Spleen (tissue), 13 donors: ENCODE measurements at places on chromosomes 7 and 10. TPM values are rescaled to one million over a fixed set of nuclear protein-coding genes. Genes with fewer than 3 reads are reported as not detected.

- DNase-seq = no peak
These were observed 26.9 kb downstream of the ABLIM1 start for GRCh38 chr10:114631090-114631665.

DNA sequence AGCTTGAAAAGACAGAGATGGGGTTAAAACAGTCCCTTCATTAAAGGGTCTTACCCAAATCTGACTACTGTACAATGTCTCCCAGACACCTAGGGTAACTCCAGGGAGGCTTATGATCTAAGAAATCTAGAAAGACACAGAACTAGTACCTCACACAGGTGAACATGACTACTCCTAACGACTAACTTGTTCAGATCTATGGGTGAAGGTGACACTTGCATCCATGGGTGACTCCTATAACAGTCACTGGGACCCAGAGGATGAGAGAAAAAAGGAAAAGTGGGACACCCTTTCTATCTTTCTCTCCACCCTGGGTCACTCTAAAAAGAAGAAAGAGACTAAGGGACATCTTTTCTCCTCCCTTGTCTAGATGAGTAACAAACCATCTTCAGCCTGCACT lies 19.2 kb downstream of the AKR1C8 start:
- no peak for DNase-seq

DNA sequence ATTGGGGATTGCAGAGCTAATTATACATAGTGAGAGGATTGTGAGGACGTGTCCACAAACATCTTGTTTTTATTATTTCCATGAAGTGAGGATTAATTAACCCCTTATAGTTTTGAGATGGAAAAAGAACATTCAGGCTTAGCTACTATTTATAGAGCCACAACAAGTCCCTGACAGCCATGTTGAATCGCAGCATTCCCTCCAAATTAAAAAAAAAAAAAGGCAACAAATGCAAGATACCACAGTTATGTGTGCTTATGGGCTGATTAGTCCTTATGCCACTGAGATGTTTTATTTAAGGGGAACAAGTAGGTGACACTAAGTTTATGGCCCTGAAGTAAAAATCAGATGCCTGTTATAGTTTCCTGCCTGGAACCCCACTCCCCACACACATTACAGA lies 350.3 kb downstream of the GPAM start:
- DNase-seq = no peak

- DNase-seq = no peak
These were observed 349 bp upstream of the ERVW-1 start for GRCh38 chr7:92478095-92478494.

DNA sequence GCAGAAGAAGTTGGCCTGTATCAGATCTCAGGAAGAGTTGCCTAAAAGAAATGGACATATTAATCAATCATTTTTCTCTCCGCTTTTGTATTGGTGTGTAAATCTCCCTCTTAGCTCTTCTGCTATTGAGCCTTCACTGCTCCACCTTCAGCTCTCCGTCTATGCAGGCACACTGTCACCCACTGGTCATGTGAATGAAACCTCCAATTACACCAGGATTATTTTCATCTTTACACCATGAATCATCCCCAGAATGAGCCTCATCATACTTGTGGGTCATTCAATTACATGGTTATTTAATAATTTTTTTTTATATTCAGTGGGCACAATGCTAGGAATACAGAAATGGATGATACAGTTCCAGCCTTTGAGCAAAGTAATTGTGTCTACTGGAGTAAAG lies 92.6 kb downstream of the LRRC4 start:
- DNase-seq = no peak

DNA sequence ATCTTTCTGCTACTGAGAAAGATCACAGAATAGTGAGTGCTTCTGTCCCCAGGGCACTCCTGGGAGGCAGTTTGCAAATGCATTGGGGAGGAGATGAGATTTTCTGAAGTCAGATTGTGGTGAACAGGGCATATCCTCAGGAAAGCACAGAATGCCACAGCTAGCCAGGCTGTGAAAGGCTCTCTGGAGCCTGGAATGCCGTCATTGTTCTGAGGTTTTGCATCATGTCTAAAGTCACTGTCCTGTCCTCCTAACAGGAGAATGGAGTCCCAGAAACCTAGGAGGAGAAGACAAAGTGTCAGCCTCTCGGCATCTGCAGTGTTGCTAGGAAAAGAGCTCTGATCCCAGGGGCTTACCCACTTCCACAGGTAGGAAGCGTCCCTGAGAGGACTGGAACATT lies 69.2 kb upstream of the IGFBP3 start:
- DNase-seq = no peak

GRCh38 chr7:157018997-157019608 lies 8.6 kb upstream of the MNX1 start:
- DNase-seq = peak; percentile 66

GRCh38 chr7:48710995-48711394 lies 213.4 kb upstream of the CDC14C start:
- no peak for DNase-seq

DNA sequence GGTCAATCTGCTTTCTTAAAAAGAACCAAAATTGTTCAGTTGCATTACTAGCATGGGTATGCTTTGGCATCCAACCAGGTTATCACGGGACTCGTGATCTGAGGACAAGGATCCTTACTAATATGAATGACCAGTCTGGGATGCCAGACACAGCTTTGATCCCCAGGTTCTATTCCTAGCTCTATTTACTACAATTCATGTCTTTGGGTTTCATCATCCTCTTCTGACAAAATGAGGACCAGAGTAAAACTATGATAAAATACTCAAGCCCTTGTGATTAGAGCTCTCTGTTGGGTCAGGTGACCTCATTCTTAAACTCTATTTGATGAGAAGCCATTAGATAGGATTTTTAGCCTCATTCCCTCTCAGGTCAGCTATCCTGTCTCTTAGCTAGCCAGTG lies 119.8 kb downstream of the SLC25A13 start:
- DNase-seq = no peak

GRCh38 chr10:72980348-72980747 lies 25.7 kb upstream of the PLA2G12B start:
- DNase-seq = no peak

- no peak for DNase-seq
These were observed 166.3 kb upstream of the RHOBTB1 start for GRCh38 chr10:61110188-61110844.

- DNase-seq = peak; percentile 75
These were observed 46.1 kb upstream of the ZMIZ1 start for GRCh38 chr10:79022565-79023230.

DNA sequence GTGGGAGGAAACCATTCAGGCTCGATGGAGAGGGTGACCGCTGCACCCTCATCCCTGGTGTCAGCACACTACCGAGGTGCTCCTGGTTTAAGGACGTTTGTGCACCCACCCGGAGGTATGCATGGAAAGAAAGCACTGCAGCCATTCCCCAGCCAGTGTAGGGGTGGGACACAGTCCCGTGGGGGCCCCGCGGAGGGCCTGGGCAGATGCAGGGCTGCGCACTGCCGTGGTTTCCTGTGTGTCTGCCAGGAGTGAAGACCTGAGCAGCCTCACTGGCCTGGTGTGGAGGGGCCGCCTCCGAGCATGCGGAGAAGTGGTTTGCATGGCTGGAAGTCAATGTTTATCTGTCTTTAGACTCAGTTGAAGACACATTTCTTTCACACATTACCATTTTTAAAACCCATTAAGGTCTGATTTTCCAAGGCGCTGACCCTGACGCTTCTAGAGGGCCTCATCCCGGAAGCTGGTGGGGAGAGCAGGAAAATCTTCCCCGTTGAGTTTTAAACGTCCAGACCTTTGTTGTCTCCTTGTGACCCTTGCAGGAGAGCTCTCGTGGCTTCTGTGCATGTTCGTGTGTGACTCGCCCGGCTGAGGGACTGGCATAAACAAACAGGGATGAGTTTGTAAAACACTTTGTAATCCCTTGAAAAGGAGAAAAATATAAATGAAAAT lies 188.1 kb downstream of the MGMT start:
- no peak for DNase-seq

DNA sequence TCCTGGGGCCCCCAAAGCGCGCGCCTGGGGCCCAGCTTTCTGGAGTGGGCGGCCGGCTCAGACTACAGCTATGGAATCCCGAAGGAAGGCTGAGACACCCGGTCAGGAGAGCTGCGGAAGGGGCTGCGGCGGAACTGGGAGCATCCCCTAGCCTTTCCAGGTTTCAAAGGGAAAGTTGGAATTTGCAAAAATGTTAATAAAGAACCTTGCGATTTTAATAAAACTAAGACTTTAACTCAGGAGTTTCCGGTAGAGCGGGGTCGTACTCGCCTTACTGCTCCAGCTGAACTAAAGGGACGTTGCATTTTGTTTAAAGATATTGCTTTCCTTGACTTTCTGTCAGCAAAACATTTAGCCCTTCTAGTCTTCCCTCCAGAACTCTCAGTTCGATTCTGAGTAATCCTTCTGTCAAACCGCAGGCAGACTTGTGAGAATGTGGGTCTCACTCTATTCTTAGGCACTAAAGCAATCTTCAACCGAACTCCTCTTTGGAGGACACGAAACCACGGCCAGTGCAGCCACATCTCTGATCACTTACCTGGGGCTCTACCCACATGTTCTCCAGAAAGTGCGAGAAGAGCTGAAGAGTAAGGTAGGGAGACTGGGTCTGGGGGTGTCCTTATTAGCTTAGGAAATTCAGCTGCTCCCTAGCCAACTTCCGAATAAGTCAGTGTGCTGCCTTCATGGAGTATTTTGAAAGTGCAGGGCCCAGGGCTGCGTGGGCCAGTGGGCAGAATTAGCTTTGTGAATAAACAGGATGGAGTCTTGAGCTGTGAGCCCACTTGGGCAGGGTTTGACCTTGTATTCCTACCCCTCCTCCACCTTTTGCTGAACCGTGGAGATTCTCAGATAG lies 1.9 kb downstream of the CYP26A1 start:
- DNase-seq = no peak

Gene LRMDA
- 30.6 TPM for total RNA-seq

Gene KNDC1
- 2.5 TPM for total RNA-seq

Gene SLIT1
- total RNA-seq = 0.68 TPM
